ENCODE measurements at places on chromosomes 1 and 21. TPM values are rescaled to one million over a fixed set of nuclear protein-coding genes. Genes with fewer than 3 reads are reported as not detected.

- no peak for DNase-seq
These were observed 140.5 kb downstream of the ZBTB18 start for GRCh38 chr1:244191581-244191980.

DNA sequence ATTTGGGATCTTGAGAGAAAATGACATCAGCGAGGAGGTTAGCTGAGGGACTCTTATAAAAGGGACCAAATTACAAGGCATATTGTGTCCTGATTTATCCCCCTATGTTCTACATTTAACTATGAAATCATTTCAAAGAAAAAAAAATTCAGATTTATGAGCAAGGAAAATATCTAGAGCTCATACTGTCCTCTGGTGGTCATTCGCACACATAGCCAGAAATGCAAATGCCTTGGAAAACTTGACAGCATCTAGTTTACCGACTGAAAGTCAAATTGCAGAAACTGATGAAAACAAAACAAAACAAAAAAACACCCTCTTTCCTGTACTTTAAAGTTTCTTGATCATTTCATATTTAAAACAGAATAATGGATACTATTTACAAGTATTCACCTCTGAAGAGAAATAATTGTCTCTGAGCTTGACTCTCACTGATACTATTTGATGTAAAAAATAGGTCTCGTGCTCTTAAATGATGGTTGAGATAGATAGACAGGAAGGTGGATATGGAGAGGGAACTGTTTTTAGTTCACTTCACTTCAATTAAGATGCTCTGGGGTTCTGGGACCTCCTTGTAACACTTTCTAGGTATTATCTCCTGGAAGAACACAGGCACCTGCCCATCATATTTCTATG, 253.8 kb downstream of the PCP4 start:
- no peak for DNase-seq

GRCh38 chr1:170009551-170009950, 64.9 kb downstream of the KIFAP3 start:
- DNase-seq: no peak

GRCh38 chr21:35578347-35578782, 482.0 kb downstream of the SETD4 start:
- no peak for DNase-seq

DNA sequence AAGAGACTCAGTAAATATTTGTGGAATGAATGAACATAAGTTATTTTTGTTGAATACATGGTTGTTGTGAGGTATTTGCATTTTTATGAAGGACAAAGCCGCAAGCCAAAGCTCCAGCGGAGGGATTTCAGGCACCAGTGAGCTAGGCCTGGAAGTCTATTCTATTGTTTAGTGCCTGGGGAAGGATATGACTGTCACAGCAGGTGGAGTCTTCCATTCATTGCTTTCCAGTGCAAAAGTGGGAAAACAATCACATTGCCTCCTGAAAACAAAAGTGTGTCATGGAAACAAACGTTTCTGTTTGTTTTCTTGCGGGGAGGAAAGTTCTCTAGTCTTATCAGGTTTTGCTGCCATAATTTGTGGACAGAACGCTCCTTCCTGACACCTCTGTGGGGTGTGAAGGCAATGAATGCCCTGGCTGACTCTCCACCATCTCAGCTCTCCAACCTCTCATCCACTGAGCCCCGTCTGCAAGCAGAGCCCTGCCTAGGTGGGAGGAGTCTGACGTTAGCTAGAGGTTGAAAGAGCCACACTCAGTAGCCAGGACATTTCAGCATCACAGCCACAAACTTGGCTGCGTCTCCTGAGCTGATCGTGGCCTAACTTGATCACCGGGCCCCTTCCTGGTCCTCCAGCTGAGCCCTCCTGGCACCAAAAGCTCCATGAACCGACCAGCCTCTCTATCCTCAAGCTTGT, 739.1 kb downstream of the MATN1 start:
- no peak for DNase-seq

- DNase-seq: no peak
These were observed 58.9 kb upstream of the KIF26B start for GRCh38 chr1:245095903-245096302.

GRCh38 chr1:65009176-65009575, 42.8 kb upstream of the JAK1 start:
- no peak for DNase-seq

DNA sequence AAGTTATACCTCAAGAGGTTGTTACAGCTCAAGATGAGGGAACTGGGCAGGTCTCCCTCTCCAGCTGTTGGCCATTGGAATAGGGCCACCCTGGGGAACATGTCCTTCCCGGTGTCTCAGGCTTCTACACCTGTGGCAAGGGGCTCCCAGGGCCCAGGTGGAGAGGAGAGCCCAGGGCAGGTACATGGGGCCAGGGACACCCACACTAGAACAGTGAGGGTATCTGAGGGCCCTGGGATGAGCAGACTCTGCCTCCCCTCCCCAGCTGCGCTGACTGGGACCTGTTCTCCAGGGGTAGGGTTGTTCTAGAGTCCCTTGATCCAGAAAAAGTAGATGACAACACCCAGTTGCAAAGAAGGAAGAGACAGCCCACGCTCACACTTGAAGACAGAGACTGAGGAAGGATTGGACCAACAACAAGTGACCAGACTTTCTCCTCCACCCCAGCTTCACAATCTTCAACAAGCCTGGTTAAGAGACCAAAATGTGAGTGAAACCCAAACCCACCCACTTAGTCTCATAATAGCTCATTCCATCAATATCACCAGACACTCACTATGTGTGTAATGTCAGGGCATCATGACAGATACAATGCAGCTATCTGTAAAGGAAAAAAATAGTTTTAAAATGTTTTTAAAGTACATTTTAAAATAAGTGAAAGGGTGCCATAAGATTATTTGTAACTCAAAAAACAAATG, 439.3 kb downstream of the NPHP4 start:
- no peak for DNase-seq

DNA sequence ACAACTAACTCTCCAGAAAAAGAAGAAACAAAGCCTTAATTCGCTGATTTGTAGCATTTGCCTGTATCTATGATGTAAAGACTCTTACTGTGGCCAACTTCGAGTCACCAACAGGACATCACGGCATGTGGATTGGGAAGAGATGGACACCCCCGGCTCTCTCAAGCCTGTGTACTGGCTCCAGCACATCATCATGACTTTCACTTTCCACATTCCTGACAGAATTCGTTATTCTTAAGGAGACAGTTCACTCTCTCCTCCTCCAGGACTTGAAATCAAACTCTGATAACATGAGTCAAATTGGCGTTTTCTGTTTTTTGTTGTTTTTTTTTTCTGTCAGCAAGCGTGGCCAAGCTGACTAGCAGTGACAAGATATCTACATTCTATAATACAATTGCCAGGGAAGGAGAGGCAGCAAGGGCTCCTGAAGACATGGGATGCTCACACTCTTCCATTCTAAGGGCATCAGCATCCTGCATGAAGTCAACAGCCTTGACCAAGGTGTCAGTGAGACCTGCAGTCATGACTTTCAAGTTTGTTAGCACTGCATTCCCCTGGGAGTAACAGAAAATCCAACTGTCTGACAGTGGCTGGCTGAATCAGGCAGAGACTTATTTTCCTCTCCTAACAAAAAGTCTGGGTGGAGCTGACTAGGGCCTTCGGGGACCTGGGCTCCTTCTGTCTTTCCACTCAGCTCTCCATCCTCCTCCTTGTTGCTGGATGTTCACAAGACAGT, 13.3 kb upstream of the TRAF3IP3 start:
- DNase-seq: no peak

- peak; percentile 18 for DNase-seq
These were observed 1.0 kb upstream of the TP73 start for GRCh38 chr1:3651026-3651929.

DNA sequence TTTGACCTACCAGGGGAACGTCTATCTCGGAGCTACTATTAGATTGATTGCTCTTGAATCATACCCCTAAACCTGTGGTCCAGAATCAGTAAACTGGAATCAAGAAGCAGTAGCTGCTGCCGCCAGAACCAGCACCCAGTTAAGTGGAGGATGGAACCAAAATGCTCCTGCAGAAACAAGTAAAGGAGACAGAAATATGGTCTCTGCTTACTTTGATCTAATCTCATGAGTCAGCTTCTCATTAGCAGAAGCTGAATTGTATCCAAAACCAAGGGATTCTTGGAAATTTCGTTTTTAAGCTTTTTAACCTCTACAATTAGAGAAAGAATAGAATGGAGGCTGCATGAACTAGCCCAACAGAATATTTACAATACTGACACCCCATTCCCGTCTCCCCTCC, 42.6 kb upstream of the PIGV start:
- DNase-seq: no peak

DNA sequence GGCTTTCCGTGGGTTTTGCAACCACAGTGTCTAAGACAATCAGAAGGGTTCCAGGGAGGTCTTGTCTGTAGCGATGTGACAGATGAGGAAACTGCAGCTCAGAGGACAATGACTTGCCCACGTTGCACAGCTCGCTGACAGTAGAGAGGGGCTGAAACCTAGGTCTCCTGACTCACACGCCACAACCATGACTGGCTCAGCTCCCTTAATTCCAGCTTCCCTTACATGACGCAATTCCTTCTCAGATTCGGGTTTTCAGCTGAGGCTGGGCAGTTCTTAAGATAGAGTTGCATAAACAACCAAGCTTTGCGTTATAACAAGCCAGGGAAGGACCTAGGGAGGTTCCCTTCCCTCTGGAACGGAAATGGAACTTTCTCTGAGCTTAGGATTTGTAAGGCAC, 36.3 kb downstream of the DHCR24 start:
- DNase-seq: no peak

DNA sequence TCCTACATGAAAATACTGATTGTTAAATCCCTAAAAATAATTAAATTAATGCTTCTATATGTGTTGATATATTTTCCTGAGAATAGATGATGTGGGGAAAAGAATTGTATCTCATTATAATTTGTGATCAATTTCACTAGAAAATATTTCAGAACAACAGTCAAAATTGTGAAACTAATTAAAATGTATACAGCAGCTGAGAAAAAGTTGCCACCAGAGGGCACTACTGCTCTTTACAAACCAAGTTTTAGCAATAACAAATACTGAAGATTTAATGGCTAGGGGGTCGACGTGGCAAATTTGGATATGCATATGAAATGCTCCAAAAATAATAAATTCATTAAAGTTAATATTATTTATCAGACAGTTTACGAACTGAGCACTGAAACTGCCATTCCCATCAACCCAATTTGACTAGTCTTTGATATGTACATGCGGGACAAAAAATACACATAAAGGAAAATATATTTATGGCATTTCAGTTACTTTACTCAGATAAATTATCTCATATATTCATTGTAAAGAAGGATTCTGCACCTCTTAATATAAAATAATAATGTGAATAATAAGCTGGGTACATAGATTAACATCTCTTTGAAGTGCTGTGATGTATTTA, 96.3 kb upstream of the TMPRSS15 start:
- DNase-seq: no peak

- no peak for DNase-seq
These were observed 125.0 kb downstream of the PRDM2 start for GRCh38 chr1:13825033-13825432.

GRCh38 chr1:218964471-218965185, 209.1 kb upstream of the LYPLAL1 start:
- no peak for DNase-seq

DNA sequence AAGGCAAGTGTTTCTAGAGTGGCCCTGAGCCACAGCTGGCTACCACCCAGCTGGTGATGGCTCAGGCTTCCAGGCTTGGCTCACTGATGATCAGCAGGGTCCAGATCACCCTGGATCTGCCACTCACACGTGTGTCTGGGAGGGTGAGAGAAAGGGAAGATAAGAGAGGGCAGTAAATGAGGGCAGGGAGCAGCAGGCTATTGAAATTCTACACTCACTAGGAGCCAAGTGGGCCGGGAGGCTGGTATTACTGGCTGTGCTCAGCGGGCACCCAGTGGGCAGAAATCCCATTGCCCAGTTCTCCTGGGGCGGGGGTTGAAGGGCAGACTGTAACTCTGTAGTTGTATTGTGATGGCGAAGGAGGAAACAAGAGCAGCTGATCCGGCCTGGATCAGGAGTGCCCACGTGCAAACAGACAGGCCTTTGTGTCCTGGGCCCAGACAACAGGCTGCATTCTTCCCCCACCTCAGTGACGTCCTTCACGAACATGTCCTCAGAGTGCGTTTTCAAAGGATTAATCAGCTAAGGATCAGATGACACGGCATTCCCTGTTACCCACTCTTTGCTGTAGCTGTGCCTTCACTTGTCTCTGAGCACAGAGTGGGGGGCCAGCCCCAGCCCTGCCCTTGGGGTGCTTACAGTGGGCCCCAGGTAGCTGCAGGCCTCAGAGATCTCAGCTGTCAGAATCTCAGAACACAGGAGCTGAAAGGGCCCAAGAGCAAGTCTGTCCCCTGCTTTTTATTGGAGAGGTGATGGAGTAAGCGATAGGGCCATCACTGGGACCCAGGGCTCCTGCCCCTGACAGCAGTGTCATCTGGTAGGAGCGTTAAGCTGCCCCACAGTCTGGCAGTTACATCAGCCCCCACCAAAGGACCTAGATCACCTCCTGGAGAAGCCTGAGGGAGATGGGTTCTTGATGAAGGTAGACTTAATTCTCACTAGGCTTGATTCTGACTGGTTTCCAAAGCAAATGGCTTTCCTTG, 60.5 kb downstream of the ATP1A1 start:
- DNase-seq: no peak

DNA sequence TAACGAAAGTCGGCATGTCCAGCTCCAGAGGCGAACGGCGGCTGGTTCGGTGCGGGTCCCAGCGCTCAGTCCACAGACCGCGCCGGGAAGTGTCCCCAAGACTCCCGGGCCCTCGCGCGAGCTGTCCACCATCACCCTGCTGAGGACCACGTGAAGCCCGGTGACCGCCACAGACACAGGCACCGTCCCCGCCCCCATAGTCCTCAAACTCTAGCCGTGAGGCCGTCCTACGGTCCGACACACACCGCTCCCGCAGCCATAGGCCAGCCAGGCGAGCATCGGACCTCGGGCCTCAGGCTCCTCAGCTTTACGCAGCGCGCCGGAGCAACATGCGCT, 535 bp downstream of the SETD4 start:
- no peak for DNase-seq

GRCh38 chr1:169091480-169091941, 15.0 kb upstream of the ATP1B1 start:
- no peak for DNase-seq

DNA sequence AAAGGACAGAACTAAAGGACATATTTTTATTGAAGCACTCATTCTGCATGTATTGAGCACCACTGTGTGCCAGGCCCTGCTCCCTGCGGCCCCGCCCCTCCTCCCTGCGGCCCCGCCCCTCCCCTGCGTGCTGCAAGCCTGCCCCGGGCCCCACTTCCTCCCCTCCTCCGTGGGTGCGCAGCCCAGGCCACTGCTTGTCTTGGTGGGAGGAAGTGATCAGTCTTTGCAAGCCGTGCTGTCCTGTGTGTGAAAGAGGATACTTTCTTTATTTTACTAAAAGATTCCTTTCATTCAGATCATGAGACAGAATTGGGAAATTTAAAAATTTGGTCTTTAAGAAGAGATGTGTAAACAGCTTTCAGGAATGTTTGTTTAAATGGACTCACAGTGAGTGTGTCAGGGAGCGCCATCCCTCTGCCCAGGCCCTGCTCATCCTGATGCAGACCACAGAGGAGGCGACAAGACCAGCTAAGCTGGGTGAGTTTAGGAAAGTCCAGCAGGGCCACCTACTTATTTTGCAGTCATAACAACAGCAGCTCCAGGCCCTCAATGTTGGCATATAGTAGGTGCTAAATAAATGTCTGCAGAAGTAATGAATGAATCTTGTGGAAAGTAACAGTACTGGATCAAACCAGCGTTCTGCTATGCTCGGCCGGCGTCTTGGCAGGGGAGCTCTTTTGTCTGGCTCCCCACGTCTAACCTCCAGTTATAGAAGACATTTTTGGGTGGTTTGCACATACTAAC, 88.3 kb upstream of the SELENON start:
- peak; percentile 50 for DNase-seq

Gene SWT1
- 8.1 TPM for total RNA-seq

Gene CAMSAP2
- 8.4 TPM for total RNA-seq

Gene LEFTY2
- total RNA-seq: not detected

Gene PROK1
- not detected for total RNA-seq

Gene WNT2B
- 1.2 TPM for total RNA-seq

Gene PCP4
- not detected for total RNA-seq

Data from CD4-positive, CD25-positive, alpha-beta regulatory T cell (primary cell).